ENCODE measurements at places on chromosomes 1 and 21.

- no peak for DNase-seq
These were observed 21.9 kb upstream of the PLD5 start for GRCh38 chr1:242546441-242546840.

GRCh38 chr1:233587958-233588799 lies 25.7 kb upstream of the KCNK1 start:
- DNase-seq = no peak

DNA sequence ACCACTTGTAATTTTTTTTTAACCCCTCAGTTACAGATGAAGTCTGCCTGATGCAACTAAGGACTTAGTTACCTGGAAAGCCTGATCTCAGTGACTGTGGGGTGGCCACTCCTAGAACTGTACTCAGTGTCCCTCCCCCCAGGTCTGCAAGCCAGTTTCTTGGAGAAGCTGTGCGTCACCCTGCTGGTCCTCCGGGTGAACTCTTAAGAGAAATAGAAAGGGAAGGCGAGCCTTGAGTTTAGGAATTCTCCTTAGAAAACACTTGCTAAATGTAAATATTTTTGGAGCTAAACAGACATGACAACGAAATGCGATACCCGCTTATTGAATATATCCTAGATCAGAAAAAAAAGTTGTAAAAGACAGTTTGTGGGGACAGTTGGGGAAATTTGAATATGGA lies 730 bp downstream of the SLC16A4 start:
- DNase-seq = no peak

- DNase-seq = no peak
These were observed at the start of gene DAB1 for GRCh38 chr1:57423656-57424211. DAB1 (minus strand) TSS chr1:57424060; CDS start chr1:57291030, 133,030 bp downstream.

- DNase-seq = no peak
These were observed 9.3 kb upstream of the VANGL1 start for GRCh38 chr1:115632251-115633026.

GRCh38 chr1:22096463-22096862 lies 44.0 kb downstream of the CDC42 start:
- DNase-seq = no peak

GRCh38 chr1:151491641-151492040 lies 19.5 kb upstream of the CGN start:
- no peak for DNase-seq

GRCh38 chr1:151024540-151025146 lies 11.7 kb upstream of the BNIPL start:
- DNase-seq = peak; percentile 79

- no peak for DNase-seq
These were observed 322.9 kb downstream of the BARHL2 start for GRCh38 chr1:90394247-90394646.

GRCh38 chr1:2230781-2231531 lies 2.8 kb downstream of the SKI start:
- DNase-seq = peak; percentile 48

DNA sequence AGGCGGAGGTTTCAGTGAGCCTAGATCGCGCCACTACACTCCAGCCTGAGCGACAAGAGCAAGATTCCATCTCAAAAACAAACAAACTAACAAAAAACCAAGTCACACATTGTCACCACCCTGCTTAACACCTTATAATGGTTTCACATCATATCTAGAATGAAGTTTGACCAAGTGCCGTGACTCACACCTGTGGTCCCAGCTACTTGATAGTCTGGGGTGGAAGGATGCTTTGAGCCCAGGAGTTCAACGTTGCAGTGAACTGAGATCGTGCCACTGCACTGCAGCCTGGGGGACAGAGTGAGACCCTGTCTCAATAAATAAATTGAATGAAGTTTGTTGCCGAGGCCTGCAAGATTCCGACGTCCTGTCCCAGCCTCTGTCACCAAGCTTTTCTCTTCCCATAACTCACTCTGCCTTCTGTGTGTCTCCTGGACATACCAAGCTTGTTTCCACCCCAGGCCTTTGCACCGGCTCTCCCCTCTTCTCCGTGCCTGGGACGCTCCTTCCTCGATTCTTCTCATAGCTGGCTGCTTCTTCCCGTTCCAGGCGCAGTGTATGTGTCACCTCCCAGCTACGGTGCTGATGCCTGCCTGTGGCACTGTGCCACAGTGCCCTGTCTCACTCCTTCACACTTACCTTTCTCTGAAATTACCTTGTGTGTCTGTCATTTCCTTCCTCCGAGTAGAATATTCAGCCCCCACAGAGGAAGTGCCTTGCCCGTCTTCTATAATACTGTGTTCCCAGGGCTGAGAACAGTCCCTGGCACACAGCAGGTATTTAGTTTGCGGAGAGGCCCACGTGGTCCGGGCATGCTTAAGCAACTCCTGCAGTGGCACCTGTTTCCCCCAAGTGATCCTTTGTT lies 3.8 kb upstream of the SELENON start:
- DNase-seq = no peak

DNA sequence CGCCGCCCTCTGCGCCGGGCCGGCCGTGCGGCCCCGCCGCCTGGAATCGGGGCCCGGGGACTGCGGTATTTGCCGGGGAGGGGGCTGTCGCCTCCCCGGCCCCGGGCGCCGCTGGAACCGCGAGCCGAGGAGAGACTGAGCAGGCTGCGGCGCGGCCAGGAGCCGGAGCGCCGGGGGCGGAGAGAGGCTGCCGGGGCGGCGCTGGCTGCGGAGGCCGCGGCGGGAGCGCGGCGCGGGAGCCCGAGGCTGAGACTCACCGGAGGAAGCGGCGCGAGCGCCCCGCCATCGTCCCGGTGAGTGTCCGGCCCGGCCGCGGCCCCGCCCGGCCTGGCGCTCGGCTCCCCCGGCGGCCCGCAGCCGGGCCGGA lies 746 bp downstream of the DYRK1A start:
- DNase-seq = no peak

GRCh38 chr1:180988253-180988752 lies 34.4 kb downstream of the STX6 start:
- no peak for DNase-seq

DNA sequence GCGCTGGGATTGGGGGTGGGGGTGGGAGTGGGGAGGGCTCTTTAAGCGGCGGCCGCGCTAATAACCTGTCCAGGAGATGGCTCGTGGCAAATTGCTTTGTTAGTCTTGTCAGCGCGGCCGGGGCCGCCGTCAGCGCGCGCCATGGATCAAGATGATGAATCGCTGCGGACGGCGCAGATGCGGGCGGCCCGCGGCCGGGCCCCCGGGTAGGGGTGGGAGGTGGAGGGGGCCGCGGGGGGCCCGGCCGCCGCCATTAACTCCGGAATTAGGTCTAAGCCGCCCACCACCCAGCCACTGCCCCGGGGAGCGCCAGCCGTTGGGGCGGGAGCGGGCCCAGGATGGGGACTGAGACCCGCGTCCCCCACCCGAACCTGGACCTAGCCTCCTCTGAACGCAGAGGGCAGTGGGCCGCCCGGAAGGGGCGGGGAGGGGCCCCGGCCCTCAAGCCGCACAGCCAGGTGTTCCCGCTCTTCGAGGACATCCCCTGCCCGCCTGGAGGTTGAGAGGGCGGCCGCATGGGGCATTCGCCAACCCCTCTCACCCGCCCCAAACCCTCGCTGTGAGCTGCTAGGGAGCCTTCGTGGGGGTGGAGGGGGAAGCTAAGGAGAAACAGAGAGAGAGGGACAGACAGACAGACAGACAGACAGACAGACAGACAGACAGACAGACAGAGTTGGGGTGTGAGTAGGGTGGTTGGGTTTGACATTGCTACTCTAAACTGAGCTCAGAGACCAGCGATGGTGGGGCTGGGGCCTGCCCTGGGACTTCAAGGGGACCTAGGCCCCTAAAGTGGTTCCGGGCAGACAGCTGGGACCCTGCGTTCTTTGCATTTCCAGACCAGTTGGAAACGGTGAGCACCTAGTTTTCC lies 3.8 kb upstream of the DMBX1 start:
- no peak for DNase-seq

DNA sequence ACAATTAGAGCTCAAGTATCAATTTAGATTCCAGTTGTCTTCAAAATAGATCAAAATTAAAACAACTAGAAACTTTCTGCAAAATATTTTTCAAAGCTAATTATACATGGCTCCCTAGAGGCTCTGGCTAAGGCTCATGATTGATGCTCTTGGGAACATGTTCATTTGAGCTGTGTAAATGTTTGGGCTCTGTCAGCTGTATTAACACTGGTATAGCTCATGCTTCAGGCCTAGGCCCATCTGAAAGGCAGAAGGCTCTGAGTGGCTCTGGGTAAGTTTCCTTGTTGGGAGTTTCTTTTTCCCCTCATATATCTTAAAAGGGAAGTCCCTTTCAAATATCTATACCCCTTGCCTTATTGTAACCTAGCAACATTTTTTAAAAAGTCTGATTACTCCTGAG lies 81.3 kb downstream of the UROD start:
- no peak for DNase-seq

- DNase-seq = no peak
These were observed 74.1 kb upstream of the JUN start for GRCh38 chr1:58857680-58858673.

DNA sequence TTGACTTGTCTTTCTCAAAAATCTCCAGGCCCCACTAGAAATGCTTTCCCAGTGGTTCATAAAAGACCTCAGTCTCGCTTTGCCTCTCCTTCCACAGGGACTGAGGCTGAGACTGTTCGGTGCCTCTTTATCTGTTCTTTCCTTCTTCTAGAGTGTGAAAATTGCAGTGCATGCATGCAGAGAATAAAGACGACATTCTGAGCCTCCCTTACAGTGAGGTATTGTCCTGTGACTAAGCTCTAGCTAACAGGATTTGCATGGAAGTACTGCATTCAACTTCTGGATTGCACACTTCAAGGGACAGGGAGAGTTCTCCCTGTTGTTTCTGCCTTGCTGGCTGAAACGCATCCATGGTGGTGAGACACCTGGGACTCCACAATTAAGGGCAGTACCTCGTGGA lies 69.1 kb downstream of the COLGALT2 start:
- DNase-seq = no peak

GRCh38 chr1:170077926-170078325 lies 3.4 kb upstream of the KIFAP3 start:
- no peak for DNase-seq

- no peak for DNase-seq
These were observed 3.5 kb upstream of the SPEN start for GRCh38 chr1:15843826-15844572.

GRCh38 chr1:34640654-34641401 lies 114.0 kb upstream of the GJB5 start:
- no peak for DNase-seq

DNA sequence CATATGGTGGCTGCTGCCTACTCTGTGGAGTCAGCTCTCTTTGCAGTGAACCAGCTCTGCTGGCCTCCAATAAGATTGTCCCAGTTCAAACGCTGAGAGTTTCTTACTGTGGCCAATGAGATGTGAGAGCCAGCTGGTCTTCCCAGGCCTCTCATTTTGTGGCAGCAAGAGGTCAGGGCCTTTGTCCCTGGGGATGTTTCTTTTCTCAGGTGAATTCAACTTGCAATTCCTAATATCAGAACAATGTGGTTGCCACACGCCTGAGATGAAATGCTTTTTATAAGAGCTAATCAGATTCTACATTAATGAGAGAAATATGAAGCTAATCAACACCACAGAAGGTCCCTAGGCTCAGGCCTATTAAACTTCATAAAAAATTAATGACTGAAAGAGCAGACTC lies 660.1 kb upstream of the CAMK1G start:
- DNase-seq = no peak
